ENCODE measurements at places on chromosomes 2 and 18.

DNA sequence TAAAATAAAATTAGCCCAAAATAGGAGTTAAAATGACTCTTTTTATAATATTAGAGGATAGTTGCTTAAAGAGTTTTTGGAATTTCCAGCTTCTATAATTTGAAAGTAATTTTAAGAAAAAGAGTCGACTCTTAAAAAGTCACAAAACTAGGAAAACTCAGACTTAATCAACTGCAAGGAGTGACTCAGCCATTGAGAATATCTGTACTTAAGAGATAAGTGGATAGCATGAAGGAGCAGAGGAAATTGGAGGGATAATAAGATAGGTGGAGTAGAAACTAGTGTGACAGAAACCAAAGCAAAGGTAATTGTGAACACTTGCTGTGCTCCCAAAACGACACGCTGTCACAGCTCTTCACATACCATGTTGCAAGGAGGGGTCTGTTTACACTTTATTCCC lies 8.4 kb downstream of the RSAD2 start:
- peak; percentile 37 for DNase-seq

DNA sequence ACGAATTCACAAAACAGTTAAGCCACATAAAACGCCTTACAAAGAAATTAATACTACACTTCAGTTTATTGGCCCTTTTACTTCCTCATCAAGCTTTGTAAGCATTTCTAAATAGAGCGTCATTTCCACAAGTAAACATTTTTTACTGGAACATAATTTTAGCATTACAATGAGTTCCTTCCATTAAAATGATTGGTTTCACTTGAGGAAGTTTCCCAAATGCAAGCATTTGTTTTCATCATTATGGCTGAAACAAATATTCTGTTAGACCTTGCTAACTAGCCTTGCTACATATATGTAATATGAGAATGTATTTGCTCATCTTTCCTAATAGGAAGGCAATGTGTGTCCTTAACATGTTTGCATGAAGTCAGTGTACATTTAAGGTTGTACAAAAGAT lies 579.1 kb downstream of the IRS1 start:
- no peak for DNase-seq

DNA sequence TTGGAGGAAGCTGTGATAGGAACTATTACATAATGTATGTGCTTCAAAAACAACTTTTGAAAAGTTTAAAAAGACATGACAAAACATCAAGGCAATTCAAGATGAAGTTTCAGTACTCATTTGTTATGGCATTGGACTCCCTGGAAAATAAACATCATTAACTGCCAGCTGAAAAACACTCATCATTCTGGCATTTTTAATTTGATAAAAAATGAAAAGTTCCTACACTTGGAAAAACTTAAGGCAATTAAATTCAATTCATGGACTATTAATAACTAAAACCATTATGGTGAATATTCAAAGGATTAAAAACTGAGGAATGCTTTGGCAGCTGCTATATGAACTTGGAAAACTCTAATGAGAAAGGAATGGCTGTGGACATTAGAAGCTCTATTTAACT lies 8.5 kb downstream of the TYW5 start:
- no peak for DNase-seq

DNA sequence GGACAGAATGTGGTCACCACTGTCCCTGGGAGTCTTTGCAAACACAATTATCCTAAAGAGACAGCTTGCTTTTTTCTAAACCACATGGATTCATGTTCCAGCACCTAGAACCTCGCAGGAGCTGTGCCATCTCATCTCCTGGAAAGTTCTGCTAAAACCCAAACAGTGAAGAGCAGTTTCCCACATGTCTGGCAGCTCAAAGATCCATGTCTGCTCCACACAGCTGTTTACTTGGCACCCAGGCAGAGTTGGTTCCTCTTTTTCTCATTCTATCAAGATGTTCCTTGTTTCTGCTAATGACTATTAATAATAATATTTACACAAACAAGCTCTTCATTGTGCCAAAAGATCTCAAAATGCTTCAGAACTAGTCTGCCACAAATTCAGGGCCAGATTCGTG lies 30.1 kb upstream of the PID1 start:
- no peak for DNase-seq

DNA sequence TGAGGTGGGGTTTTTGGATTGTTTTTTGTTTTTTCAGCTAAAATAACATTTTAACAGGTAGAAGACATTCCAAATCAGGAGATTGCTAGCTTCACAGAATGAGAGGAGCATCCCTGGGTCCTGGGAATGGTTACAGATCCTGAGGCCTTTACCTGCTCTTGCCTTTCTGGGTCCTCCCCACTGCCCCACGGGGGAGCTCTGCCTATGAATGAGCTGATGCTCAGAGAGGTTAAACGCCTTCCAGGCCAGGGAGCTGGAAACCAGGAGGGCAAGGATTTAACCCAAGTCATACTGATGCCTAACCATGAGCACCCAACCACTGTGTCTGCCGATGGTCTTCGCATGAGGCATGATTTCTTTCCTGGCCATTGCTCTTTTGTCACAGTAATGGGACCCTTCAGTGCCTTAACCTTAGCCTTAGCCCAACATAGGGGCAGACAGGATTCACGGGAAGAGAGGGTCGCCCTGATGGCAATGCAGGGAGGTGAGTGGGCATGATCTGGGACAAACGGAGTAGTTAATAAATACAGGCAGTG lies 16.1 kb downstream of the MOCOS start:
- DNase-seq: no peak

GRCh38 chr2:24342110-24342910 lies 18.0 kb downstream of the ITSN2 start:
- no peak for DNase-seq

DNA sequence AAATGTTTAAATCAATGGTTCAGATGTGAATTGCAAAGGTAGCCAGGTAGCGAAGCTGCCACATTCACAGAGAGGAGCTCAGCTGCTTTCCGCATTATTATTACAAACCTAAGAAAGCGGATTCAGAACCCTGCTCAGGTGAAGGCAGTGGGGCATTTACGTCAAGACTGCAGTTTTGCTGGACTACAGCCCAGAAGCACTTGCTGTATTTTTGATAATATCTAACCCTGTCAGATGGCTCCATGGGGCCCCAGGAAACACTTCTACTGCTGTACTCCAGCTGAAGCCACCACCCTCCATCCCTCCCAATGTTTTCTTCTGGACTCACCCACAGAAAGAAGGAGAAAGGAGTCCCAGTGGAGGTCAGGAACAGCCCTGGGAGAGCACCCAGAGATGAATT lies 96.9 kb downstream of the TPO start:
- no peak for DNase-seq

GRCh38 chr18:50107468-50107977 lies 87.4 kb downstream of the MYO5B start:
- no peak for DNase-seq

DNA sequence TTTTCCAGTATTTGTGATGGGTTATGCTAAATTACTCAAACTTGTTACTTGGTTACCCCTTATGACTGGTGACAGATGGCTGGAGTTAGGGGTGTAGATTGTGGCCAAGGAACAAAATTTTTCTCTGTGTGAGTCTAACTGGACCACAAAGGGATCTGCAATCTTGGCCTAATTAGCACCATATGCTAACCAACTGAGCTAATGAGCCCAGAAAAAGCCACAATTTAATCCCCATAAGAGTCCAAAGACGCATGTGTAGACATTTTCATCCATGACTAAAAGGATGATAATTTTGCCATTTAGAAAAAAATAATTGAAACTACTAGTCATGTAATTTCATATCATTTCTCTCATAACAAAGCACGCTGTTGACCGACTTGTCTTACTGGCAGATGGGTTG lies 151.2 kb downstream of the ABCA12 start:
- no peak for DNase-seq

DNA sequence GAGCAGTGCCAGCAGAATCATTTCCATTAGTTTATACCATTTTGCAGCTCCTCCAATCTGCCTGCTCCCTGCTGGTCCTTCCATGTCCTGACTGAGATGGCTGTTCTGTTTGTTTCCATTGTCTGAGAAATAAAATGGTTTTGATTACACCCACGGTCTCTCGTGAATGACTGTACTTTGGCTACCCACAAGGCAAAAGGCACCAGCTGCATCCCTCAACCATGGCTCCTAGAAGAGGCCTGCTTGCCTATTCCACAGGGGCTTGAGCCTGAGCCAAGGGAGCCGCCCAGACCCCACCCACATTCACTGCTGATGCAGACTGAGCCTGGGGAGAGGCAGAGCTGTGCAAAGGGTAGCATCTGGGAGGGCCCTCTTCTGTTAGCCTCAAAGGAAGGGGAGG lies 31.2 kb downstream of the MARCHF4 start:
- DNase-seq: no peak

- DNase-seq: no peak
Observed at GRCh38 chr2:135942936-135943688, 42.3 kb downstream of the DARS1 start.

DNA sequence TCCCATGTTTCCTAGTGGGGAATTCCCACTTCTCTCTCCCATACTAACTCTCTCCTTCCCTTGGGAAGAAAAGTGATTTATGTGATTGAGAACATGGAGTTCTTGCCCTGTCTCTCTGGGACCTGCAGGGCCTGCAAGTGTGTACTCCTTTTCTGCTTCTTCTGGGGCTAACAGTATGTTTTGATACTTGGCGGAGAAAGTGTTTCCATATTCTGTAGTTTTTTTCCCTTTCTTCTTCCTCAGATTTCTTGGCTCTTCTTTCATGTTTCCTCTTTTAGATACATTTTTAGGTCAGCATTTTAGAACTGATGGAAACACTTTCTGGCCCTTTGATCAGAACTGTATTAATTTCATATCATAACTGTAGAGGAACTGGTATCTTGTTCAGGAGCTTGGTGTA lies 352.2 kb downstream of the DLGAP1 start:
- no peak for DNase-seq

- DNase-seq: peak; percentile 86
Observed at GRCh38 chr2:66434679-66435548, at the start of gene MEIS1. MEIS1 (plus strand) TSS chr2:66435125; CDS start chr2:66435857, 732 bp downstream.

- no peak for DNase-seq
Observed at GRCh38 chr2:209388446-209389037, 35.3 kb upstream of the MAP2 start.

- no peak for DNase-seq
Observed at GRCh38 chr2:193581807-193582206, 1387.1 kb upstream of the TMEFF2 start.

- no peak for DNase-seq
Observed at GRCh38 chr2:121167411-121167810, 117.6 kb downstream of the TFCP2L1 start.

DNA sequence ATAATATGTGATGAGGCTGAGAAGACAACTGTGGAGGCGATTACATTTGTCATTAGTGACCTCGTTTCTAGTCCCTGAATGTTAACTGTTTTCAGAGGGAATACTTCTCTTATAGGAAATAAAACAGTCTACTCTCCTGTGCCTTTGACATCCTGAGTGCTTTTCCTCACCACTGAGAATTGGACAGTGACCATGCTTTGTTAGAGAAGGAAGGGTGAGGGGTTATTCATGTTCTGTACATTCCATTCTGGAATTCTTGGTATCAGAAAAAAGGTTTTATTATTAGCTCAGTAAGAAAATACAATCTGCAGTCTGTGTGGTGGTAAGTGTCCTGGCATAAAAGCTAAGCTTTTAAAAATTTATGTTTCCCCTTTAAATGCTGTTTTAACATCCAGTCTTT lies 58.8 kb downstream of the PARD3B start:
- DNase-seq: no peak

DNA sequence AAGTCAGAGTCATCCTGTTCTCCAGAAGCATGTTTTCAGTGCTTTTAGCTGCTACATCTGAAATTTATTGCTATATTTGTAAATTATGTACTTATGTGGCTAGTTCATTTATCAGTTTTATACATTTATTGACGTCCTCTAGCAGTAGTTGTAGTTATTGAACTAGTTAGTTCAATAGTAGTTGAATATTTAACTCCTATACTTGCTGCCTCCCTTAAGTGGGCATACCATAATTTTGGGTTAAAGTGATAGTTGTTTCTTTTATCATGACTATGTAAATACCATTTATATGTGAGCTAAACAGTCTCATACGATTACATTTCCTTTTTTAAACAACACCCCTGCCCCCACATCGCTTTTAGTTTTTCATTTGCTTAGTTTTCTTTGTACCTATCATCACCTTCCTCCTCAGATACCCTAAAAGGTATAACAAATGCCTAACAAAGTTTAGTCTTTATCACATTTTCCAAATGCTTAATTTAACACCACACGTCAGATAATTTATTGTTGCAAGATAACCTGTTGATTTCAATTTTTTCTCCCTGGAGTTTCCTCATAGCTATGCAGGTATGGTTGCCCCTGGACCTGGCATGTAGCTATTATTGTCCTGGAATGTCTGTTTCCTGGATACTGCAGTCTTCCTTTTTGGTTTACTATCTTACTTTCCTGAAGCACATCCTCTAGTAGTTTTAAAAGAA lies 8.8 kb downstream of the MAP4K4 start:
- no peak for DNase-seq

GRCh38 chr2:98917031-98917471 lies 19.0 kb downstream of the CRACDL start:
- DNase-seq: no peak

GRCh38 chr2:14189929-14190328 lies 442.6 kb upstream of the LRATD1 start:
- no peak for DNase-seq

GRCh38 chr2:236162031-236162845 lies 5.9 kb downstream of the GBX2 start:
- DNase-seq: no peak

DNA sequence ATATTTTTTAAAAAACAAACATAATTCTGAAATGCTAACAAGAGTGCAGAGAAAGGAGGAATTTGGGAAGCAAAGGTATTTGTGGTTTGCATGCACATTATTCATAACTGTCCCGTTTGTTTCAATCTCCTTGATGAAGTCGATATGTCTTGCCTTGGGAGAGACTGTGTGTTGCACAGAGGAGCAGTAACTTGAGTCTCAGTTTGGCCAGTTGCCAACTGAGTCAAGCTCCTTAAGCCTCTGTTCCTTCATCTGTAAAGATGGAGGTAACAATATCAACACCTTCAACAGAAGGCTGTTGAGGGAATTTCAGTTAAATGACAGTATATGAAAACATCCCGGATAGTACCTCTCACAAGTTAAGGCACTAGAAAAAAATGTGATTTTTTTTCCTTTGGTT lies 226.2 kb downstream of the ASXL3 start:
- DNase-seq: no peak

DNA sequence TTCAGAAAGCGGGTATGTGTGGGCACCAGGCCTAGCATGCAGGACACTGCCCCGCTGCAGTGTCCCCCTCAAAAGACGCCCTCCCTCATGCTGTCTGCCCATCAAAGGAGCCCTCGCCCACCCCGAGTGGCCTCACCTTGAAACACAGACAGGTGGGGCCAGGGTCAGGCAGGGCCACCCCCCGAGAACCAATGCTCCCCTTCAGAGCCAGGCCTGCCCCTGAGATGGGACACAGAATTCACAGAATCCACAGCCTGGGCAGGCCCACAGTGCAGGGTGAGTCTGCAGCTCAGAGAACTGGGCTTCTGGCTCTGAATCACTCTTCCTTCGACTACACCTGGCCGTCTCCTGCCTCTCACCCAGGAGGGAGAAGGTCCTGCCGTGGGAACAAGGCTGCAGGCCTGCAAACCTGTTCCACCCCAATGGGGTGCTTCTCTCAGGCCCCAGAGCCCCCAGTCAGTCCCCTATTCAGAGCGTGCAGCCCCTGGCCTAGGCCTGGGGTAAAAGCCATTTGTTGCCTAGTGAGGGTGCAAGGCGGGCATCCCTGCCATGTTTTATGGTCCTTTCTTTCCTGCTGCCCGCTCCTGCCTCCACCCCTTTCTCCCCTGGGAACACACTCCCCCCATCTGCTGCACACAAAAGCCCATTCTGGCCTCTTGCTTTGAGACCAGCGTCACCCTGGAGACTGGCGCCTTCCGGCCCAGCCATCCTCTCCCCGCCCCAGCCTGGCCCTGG lies 11.3 kb upstream of the ARHGEF4 start:
- no peak for DNase-seq

GRCh38 chr2:22273853-22274252 lies 1111.1 kb upstream of the KLHL29 start:
- DNase-seq: no peak

All from CMK (cell line).